ENCODE measurements at places on chromosomes 4 and X.

DNA sequence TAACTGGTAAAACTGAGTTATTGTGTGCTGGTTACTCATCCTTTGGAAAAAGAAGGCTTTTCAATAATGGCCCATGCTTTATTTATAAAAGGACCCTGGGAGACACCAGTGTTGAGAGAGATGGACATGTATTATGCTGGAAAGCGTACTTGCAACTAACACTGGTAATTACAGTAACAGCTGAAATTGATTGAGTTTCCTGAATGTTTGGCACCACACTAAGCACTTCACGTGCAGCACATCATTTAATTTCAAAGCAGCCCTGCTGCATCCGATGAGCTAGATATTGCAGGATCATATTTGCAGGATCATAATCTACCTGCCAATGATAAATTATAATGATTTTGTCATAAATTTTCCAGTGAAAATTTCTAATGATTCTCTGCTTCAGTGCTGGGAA, 81.5 kb downstream of the QRFPR start:
- DNase-seq: no peak

GRCh38 chrX:115322375-115322774, 32.9 kb downstream of the LUZP4 start:
- DNase-seq: no peak

DNA sequence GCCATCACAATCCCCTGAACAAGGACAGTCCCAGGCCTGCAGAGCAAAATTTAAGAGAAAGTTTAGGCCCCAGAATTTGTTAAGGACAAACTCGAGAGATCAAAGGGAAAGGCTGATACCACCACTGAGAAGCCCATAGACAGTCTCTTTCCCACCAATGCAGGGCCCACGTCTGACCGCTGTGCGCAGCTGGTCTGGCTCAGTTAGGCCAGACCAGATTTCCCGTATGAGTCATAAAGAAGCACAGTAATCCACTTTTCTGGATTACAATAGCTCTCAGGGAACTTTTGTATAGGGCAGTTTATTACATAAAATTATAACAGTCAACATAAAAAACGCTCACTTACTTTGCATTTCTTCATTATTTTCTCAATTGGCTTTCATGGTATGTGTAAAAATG, 259.5 kb downstream of the RCHY1 start:
- DNase-seq: no peak

DNA sequence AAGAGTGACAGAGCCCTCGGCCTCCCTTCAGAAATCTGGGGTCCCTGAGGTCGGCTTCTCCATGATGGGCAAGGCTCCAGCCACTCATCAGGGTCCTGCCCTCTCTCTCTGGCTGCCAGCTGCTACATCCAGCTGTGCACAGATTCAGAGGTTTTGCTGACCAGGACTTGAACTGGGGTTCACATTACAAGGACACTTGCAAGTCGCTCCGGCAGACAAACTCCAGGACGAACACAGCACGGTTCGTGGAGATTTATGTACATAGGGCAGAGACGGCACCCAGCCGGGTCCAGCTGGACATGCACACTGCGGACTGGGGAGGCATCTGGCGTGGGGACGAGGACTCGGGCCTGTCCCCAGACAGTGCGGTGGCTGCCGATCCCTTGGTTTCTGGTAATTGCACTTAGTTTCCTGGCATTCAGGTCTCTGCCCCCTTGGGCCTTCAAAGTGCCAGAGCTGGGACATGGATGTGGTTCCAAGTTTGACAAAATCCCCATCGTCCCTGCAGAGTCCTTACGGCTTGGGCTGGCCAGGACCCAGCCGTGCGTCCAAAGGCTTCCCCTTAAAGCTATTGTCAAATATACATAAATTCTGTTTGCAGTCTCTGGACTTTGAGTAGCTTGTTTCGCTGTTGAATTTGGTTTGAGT, 6.2 kb upstream of the C4orf50 start:
- DNase-seq: no peak

Data from NCI-H2227 treated with DMSO at 0.1 percent for 48 hours (cell line).